ENCODE measurements at places on chromosomes 11 and 22. TPM values are rescaled to one million over a fixed set of nuclear protein-coding genes. Genes with fewer than 3 reads are reported as not detected.

LINC01488 gene
- total RNA-seq: not detected

DNA sequence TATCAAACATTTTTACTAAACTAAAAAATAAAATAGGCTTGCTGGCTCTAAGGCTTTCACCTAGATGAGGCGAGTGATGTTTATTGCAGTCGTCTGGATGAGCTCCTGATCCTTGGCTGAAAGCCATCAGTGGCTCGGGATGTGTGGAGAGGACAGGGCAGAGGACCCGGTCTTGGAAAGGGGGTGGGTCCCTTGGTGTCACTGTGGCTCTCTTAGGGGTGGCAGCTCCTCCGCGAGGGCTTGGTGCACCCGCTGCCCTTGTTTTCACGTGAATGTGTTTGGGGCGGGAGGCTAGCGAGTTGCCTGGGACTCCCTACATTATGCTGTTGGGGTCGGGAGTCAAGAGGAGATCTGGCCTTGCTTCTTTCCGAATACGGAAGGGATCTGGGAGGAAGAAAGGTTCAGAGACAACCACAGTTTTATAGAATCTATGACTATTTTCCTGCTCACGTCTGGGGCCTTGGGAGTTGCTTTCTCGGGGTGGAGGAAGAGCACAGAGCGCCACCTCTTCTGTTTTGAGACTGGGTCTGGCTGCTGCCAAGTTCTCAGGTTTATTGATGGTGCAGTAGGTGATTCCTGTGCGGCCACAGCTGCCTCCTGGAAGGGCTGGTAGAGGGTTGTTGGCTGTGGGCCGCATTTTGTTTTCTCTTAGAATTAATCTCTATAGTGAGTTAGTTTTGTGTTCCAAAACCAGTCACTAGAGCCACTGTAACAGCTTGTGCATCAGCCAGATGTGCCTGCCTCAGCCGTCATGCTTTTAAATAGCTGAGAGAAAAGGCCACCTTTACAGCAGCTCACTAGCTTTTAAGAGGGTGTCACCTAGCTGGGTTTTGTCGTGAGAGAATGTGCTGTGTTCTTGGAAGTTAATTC lies 12.8 kb downstream of the TBC1D22A start:
- H3K27me3 ChIP-seq: no peaks in the 10 kb centered on the region
- DNase-seq: no peak
- peak overlapping the region; percentile 43 for H3K27ac ChIP-seq
- H3K4me3 ChIP-seq: no peak overlapping the region

STARD10 gene
- 78.8 TPM for total RNA-seq

SLC22A12 gene
- not detected for total RNA-seq

SLC17A6 gene
- total RNA-seq: not detected

TRPM5 gene
- total RNA-seq: not detected

- H3K36me3 ChIP-seq: no peaks in the 10 kb centered on the region
- no peak for DNase-seq
- H3K4me1 ChIP-seq: no peaks in the 10 kb centered on the region
- no peak overlapping the region for H3K4me3 ChIP-seq
Measured at GRCh38 chr11:87190071-87190470, 152.3 kb downstream of the TMEM135 start.

- H3K27ac ChIP-seq: no peak overlapping the region
- DNase-seq: no peak
- no peak overlapping the region for H3K4me3 ChIP-seq
- peaks cover 41% of the 10 kb centered on the region for H3K4me1 ChIP-seq
Measured at GRCh38 chr11:47915783-47916182, 64.6 kb upstream of the PTPRJ start.

- no peaks in the 10 kb centered on the region for H3K27me3 ChIP-seq
- no peak overlapping the region for H3K27ac ChIP-seq
- peaks cover 96% of the 10 kb centered on the region for H3K36me3 ChIP-seq
- no peak for DNase-seq
Measured at GRCh38 chr11:68912254-68912653, 8.6 kb downstream of the IGHMBP2 start.

IGSF9B gene
- 9.1 TPM for total RNA-seq

BARX2 gene
- total RNA-seq: 11.1 TPM

- no peak for DNase-seq
- peaks cover 2% of the 10 kb centered on the region for H3K4me1 ChIP-seq
- H3K27me3 ChIP-seq: no peaks in the 10 kb centered on the region
- H3K36me3 ChIP-seq: no peaks in the 10 kb centered on the region
Measured at GRCh38 chr11:44997566-44997965, 46.9 kb upstream of the TP53I11 start.

GRCh38 chr11:30432178-30432577 lies 109.3 kb downstream of the ARL14EP start:
- H3K4me1 ChIP-seq: no peaks in the 10 kb centered on the region
- H3K27ac ChIP-seq: no peak overlapping the region
- H3K36me3 ChIP-seq: no peaks in the 10 kb centered on the region
- no peak overlapping the region for H3K4me3 ChIP-seq

- peak overlapping the region; percentile 93 for H3K4me3 ChIP-seq
- H3K27me3 ChIP-seq: no peaks in the 10 kb centered on the region
- H3K36me3 ChIP-seq: no peaks in the 10 kb centered on the region
- H3K4me1 ChIP-seq: peaks cover 51% of the 10 kb centered on the region
- H3K27ac ChIP-seq: no peak overlapping the region
- no peak for DNase-seq
Measured at GRCh38 chr11:47551086-47551485, 1.8 kb downstream of the CELF1 start.

OR51E1 gene
- total RNA-seq: 0.34 TPM

GRCh38 chr11:20712912-20713311 lies 43.5 kb downstream of the NELL1 start:
- no peaks in the 10 kb centered on the region for H3K27me3 ChIP-seq
- H3K27ac ChIP-seq: no peak overlapping the region
- no peaks in the 10 kb centered on the region for H3K4me1 ChIP-seq

CREB3L1 gene
- 2.3 TPM for total RNA-seq
